ENCODE measurements at places on chromosomes 16 and 17.

DNA sequence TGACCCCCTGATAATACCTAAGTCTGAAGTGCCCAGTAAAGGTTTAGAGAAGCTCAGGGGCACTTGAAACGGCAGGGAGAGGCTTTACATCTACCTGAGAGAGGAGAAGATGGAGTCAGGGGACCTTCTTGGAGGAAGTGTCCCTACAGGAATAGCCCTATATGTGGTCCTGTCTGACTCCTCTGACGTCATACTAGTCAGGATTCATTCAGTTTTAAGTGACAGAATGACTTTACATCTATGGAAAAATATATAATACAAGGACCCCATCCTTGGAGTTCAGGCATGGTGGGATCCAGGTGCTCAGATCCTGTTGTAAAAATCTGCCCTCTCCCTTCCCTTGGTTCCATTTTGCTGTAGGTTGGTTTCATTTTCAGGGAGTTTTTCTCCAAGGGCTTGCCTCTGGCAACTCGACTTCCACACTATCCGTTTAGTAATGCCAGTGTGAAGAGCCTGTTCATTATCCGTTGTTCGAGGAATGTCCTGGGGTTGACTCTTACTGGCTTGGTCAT lies 205.6 kb downstream of the IRF8 start:
- DNase-seq = no peak

DNA sequence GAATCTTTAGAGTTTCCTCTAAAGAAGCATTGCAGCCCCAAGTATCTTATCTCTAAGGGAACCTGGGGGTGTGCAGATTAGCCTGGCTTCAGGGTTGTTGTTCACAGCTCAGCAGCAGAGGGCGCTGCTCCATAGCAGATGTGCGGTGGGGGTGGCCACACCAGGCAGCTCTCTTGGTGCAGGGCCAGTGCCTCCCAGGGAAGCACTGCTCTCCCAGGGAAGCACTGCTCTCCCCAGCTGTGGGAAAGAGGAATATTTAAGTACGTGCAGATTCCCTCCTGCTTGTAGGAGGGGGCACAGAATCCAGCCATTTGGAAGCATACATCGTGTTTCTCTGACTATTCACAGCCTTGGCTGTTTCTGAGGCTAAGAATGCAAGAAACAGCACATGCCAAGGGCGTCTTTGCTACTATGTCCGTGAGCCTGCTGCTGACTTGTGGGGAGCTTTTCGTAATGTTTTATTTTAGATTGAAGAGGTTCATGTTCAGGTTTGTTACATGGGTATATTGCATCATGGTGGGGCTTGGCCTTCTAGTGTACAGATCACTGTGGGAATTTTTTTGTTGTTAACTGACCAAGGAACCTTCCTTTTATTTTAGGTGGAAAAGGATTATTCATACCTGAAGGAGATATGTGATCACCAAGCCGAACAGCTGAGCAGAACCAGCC lies 217.8 kb downstream of the SPECC1 start:
- DNase-seq = peak; percentile 85

DNA sequence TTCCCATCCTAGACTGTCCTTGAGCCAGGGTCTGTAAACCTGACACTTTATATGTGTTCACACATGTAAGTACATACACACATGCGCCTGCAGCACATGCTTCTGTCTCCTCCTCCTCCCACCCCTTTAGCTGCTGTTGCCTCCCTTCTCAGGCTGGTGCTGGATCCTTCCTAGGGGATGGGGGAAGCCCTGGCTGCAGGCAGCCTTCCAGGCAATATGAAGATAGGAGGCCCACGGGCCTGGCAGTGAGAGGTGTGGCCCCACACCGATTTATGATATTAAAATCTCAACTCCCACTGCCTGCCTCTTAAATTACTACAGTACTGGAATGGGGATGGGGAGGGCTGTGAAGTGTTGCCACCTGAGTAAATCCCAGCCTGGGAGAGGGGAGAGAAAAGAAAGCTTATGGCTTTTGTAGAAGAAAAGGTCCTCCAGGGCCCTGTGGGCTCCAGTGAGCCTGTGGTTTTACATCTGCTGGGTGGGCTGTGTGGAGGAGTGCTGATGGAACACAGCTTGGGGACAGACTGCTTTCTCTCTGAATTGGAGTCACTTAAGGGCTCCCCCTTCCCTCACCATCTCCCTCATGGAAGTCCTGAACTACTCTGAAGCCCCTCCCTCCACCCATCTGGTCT lies 990 bp upstream of the WNK4 start:
- no peak for DNase-seq

- DNase-seq = no peak
Measured at GRCh38 chr17:57637666-57638010, 107.5 kb downstream of the CCDC182 start.

DNA sequence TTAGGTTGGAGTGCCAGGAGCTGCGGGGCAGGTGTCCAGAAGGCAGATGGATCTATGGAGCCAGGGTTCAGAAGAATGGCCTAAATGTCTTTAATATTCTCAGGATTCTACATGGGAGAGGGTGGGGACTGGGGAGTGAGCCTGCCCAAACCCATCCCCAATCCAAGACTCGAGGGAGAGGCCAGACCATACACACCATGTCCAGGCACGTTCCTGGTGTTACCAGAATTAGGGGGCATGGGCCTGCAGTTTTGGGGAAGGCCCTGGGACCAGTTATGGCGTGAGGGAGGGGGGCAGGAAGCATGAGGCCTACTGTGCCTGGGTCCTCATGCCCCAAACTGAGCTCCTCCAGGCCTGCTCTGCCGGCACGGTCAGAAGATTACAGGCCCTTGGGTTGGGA lies 1.9 kb downstream of the TAX1BP3 start:
- DNase-seq = no peak

GRCh38 chr16:72203401-72203800 lies 31.4 kb upstream of the PMFBP1 start:
- DNase-seq = peak; percentile 31

GRCh38 chr17:73821665-73822064 lies 177.4 kb upstream of the SDK2 start:
- DNase-seq = no peak

DNA sequence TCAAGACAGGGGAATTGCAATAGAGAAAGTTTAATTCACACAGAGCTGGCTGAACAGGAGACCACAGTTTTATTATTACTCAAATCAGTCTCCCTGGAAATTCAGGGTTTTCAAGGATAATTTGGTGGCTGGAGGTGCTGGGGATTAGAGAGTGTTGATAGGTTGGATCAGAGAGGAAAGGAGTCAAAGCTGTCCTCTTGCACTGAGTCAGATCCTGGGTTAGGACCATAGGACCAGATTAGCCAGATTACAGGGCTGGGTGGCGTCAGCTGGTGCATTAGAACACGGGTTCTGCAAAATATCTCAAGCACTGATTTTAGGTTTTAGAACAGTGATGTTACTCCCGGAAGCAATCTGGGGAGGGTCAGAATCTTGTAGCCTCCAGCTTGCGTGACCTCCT lies 1.8 kb upstream of the NSMCE1 start:
- peak; percentile 39 for DNase-seq

DNA sequence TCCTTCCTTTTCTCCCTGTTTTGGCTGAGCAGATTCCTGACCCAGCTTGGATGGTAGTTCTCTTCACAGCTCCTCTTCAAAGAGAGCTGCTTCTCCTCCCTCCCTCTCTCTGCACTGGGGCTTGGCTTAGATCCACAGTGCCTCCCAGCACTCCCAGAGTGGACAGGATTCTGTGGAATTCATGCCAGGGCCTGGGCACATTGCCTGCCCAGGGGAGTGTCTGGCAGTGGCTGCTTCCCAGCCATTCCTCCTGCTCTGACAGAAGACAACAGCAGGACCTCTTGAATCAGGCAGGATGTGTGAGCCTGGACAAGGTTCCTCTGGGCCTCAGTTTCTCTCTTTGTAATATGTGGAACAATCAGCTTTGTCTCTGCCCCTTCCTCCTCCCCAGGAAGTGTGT lies 4.5 kb upstream of the MMP28 start:
- DNase-seq = no peak

DNA sequence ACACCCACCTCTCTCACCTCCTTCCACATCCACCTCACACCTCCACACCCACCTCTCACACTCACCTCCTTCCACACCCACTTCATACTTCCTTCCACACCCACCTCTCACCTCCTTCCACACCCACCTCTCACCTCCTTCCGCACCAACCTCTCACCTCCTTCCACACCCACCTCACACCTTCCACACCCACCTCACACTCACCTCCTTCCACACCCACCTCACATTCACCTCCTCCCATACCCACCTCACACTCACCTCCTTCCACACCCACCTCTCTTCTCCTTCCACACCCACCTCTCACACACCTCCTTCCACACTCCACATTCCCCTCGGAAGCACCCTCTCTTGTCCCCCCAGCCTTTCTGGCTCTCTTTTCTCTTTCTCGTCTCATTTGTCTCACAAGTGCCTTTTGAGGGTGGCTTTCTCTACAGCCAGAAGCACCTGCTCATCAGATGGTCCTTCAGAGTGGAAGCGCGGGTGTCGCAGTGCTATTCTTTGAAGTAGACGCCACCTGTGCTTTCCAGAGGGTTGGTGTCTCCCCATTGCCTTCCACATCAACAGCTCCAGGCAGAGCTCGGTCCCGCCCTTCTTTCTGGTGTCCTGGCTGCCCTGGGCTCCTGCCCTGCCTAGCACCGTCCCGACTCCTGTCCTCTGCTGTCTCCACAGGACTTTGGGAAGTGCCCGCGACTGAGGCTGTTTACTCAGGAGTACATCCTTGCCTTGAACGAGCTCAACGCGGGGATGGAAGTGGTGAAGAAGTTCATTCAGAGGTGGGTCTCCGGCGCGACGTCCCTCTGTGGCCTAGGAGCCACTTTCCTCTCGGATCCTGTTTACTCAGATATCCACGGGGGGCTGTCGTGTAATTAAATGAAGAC lies 109.4 kb upstream of the PLCG2 start:
- DNase-seq = no peak

DNA sequence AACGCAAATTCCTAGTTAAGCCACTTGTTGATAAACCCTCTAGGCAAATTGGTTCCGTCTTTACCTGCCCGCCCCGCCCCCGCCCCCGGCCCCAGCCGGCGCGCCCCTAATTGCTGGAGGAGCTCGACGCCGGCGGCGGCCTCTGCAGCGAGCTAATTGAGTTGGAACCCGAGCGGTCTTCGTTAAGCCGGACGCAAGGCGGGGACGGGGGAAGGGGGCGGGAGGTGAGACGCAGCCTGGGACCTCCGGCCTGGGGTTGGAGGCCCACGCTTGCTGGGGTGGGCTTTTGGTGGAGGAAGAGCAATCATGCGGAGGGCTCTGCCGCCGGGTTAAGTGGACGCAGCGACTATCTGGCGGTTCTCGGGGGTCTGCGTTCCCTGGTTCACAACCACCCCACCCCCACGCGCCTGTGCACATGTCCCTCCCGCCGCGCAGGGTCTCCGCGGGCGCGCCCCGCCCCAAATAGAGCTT lies 12.7 kb upstream of the FOXF1 start:
- no peak for DNase-seq

GRCh38 chr17:72282439-72283029 lies 161.7 kb downstream of the SOX9 start:
- no peak for DNase-seq

GRCh38 chr17:2797226-2797625 lies 988 bp downstream of the RAP1GAP2 start:
- no peak for DNase-seq

- no peak for DNase-seq
Measured at GRCh38 chr16:69888005-69888590, 63.0 kb upstream of the CLEC18A start.

GRCh38 chr17:64075913-64076312 lies 54.0 kb downstream of the ERN1 start:
- no peak for DNase-seq

DNA sequence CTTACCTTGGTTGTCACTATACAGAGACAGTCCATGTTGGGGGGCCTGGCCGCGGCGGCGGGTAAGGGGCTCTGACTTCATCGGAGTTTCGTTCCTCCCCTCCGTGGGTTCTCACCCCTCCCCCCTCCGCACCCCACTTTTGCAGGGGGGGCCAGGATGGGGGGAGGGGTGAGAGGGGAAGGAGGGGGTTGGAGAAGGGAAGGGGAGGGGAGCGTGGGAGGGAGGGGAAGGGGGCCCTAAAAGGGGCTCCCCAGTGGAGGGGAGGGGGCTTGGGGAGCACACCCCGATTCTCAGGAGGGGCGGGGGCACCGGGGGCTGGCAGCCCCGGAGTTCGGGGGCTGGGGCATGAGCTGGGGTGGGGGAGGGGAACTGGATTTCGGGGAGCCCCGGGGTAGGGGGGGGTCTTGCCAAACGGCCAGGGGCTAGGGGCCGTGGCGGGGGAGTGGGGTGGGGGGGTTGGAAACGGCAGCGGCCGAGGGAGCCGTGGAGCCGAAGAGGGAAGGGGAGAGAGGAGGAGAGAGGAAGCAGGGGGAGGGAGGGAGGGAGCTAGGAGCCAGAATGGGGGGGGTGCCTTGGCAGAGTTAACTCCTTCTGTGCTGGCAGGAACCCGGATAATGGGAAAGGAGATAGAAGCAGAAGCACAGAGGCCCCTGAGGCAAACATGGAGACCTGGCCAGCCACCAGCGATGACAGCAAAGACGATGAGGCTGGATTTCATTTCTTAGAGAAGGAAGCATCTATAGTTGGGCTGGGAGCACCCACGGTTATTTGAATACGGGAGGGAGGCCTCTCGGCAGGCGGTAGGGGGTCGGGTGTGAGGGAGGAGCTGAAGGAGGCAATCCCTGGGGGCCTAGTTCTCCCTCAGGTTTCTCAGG lies 2.3 kb downstream of the DLG4 start:
- peak; percentile 46 for DNase-seq

- DNase-seq = no peak
Measured at GRCh38 chr16:87033021-87033471, 284.1 kb downstream of the C16orf95 start.

DNA sequence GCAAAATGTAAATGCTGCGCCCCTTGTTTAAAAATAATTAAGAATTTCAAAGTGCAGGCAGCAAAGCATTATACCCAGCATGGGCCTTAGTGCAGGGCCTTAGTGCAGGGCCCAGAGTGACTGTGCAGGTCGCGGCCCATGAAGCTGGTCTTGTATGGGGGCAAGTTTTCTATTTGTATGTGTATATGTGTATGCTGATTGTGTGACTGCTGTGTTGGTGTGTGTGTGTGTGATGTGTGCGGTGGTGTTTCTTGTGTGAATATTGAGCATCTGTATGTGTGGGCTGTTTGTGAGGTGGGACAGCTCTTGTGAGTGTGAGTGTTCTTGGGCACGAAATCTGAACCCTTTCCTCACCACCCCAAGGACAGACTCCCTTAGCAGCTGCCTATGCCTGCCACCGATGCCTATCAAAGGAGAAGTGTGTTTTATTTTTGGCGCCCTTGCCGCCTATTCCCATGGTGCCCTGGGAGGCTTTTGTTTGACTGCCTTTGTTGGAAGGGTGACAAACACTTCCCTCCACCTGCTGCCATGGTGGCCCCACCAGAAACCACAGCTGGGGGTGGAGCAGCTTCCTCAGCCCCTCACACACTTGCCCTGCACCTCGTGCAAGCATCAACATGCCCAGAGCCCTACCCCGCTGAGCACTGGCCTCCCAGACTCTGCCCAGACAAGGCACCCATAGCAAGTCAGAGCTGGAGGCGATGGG lies 18.0 kb downstream of the CCR7 start:
- DNase-seq = peak; percentile 77

- DNase-seq = no peak
Measured at GRCh38 chr16:31187808-31188189, 7.9 kb downstream of the FUS start.

Data from activated T-cell treated with anti-CD3 and anti-CD28 coated beads, Interleukin-2, amount 50 U/mL, for 48 hours (primary cell).